Foreskin keratinocyte (primary cell): ENCODE measurements at places on chromosomes 12 and 14. TPM values are rescaled to one million over a fixed set of nuclear protein-coding genes. Genes with fewer than 3 reads are reported as not detected.

DNA sequence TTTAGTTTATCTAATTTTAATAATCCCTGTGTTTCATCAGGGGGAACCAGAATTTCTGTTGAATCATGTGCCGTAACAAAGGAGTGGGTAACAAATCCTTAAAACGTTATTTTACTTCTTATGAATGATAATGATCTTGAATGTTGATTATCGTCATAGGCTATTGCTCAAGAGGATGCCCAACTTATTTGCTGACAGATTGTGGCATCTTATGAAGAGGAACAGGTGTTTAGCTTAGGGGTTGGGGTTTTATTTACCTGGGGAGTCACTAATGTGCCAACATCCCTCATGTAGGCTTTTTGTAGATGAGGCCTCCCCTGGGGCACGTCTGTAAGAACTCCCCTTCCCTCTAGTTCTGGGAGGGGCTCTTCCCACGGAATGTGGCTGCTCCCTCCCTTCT, 32.4 kb upstream of the TMX1 start:
- no peak for DNase-seq

DNA sequence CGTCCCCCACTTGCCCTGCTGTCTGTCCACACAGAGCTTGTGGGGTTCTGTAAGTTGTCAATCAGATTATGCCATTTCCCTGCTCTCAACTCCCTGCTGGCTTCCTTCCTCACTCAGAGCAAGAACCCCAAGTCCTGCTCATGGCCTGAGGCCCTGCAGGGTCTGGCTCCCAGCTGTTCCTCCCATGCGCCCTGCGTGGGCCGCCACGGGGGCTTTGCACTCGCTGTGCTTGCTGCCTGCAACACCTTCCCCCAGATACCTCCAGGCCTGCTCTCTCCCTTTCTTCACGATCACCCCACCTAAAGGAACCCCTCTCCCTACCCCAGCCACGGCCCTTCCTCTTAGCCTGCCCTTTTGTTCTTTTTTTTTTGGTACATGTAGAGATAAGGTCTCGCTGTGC, 234.6 kb downstream of the AACS start:
- no peak for DNase-seq

DNA sequence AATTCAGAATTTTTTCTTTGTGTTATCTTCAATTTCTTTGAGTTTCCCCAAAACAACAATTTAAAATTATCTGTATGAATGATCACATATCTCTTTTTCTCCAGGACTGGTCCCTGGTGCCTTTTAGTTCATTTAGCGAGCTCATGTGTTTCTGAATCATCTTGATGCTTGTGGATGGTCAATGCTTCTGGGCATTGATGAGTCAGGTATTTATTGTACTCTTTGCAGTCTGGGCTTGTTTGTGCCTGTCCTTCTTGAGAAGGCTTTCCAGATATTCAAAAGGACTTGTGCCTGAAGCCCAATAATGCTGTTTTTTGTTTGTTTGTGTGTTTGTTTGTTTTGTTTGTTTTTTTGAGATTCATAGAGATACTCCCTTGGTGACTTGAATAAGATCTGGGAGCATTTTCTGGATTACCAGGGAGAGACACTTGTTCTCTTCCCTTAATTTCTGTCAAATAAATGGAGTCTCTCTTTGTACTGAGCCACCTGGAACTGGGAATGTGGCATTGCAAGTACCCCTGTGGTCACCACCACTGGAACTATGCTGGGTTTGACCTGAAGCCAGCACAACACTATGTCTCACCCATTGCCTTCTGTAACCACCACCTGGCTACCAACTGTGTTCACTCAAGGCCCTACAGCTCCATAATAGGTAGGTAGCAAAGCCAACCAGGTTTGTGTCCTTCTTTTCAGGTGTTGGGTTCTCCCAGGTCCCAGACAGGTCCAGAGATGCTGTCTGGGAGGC, 56.3 kb downstream of the SLC6A15 start:
- peak; percentile 73 for DNase-seq

DNA sequence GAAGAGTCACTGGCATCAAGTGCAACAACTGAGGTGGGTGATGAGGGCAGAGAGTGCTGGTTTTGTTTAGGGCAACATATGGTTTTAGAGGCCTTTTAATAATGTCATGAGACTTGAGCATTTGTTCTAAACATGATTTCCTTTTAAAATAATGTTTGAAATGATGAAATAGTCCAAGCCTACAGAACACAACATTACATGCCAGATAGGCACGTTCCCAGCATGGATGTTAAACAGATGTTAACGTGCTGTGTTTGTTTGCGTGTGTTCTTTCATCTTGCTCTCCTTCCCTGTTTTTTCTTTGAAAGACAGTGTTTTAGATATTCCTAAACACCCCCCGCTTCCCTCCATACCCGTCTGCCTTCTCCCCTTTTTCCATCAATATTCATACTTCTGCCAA, 82.3 kb downstream of the RGS6 start:
- no peak for DNase-seq

DNA sequence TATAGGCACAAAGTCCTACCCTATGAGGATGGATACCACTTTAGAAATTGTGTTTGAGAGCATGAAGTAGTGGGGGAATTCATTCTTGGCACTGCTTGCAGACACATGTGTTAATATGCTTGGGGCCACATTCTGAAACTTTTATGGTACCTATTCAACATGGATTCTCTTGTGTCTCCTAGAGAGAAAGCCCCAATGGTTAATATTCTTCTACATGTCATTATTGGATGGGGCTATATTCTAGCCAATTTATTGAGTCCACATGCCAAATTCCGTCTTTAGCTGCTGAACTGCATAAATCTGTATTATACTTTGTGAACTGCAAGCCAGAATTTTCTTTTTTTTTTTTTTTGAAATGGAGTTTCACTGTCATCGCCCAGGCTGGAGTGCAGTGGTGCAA, 140.0 kb downstream of the KICS2 start:
- DNase-seq = no peak

WASHC4 gene
- total RNA-seq = 41.7 and 42.5 TPM in 2 replicates

MANSC1 gene
- 3.8 and 4.8 TPM in 2 replicates for total RNA-seq

DNA sequence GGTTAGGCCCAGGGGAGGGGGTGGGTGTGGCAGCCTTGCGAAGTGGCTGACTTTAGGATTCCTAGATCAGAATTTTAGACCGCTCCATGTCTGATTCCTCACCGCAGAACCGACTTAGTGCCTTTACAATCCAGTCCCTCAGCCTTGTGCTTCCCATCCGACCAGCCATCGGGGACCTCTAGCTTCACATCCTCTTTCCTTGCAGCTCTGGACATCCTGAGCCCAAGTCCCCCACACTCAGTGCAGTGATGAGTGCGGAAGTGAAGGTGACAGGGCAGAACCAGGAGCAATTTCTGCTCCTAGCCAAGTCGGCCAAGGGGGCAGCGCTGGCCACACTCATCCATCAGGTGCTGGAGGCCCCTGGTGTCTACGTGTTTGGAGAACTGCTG, 557 bp downstream of the COPS7A start:
- DNase-seq = no peak

EPYC gene
- not detected in 2 replicates for total RNA-seq

GON7 gene
- 12.1 and 12.9 TPM in 2 replicates for total RNA-seq

MYH6 gene
- total RNA-seq = not detected in 2 replicates

DNA sequence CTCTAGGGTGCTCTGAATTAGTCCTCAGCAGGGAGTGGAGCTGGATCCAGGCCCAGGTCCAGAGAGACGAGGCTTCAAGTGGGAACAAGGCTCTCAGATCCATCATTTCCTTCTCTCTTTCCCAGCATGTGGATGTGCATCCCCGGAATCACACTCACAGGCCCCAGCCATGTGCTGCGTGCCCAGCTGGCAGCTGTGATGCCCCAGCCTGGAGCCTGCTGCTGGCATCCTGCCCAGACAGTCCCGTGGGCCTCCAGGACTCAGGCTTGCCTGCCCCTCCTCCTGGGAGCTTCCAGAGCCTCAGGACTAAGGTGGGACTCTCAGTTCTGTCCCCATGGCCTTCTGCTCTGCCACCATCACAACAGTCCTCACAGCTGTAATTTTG, 6.2 kb upstream of the KRT84 start:
- no peak for DNase-seq

- peak; percentile 76 for DNase-seq
These were observed at the start of gene DPF3 for GRCh38 chr14:72893636-72894322. TSS of gene DPF3 (minus strand) at chr14:72894101. CDS start at chr14:72894088, 13 bp downstream.

DNA sequence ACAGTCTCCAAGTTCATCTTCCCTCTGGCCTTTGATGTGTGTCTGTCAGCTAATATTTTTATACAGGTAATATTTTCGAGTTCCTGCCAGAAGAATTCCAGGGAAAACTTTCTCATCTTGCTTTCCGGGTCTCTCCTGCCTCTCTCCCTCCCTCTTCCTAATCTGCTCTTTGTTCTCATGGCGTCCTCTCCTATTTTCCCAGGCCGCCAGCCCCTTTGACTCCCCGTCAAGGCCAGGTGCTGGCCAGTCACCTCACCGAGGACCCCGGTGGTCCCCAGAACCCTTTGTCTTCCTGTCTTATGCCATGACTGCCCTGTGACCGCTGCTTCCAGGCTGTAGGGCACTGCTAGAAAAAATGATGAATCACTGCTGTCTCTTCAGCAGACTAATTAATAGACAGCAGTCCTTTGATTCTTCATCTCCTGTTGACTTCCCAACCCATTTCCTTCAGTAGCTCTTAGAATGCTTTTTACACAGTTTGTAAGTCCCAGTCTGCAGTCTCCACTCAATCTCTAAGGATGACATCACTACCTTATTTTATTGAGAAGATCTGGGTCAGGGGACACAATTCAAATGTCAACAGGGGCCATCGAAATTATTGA, 40.7 kb downstream of the PPFIBP1 start:
- DNase-seq = no peak

GRCh38 chr12:14418451-14418890, 53.0 kb downstream of the ATF7IP start:
- DNase-seq = peak; percentile 53

DNA sequence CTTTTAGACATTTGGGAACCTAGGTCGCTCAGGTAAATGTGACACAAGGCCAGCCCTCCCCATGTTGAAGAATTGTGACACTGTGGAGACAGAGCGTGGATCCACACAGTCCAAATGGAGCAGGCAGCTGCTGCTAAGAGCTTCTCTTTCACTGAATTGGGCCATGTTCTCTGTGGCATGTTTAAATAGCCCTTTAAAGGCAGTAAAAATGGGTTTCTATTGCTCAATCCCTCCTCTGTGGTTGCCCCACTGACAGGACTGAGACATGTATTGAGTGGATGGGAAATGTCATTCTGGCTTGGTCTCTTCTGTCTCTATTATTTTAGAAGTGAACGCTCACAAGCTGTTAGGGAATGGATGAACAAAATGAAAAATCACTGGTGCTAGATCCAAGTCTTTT, 84.0 kb upstream of the PRICKLE1 start:
- DNase-seq = no peak

GSG1 gene
- total RNA-seq = not detected in 2 replicates

GRCh38 chr12:55673638-55674037, 34.1 kb downstream of the ITGA7 start:
- no peak for DNase-seq

B4GALNT3 gene
- total RNA-seq = 7.3 and 7.7 TPM in 2 replicates

GRCh38 chr12:18492372-18493025, 231.2 kb downstream of the PIK3C2G start:
- DNase-seq = peak; percentile 46

GPX2 gene
- total RNA-seq = 2.5 and 5.4 TPM in 2 replicates

DNA sequence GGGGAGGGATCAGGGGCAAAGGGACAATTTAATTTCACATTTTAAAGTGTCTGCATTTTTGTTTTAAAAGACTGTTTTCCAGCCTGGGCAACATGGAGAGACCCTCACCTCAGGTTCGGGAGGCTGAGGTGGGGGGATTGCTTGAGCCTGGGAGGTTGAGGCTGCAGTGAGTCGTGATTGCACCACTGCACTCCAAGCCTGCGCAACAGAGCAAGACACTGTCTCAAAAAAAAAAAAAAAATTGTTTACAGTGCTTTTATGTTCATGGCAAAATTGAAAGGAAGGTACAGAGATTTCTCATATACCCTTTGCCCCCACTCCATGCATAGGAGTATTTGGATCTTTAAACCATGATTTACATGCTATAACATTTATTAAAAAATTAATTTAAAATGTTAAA, 16.4 kb upstream of the HVCN1 start:
- no peak for DNase-seq

- DNase-seq = no peak
These were observed at the start of gene SIX6 for GRCh38 chr14:60508707-60509437. TSS of gene SIX6 (plus strand) at chr14:60509146. CDS start at chr14:60509399, 253 bp downstream.

GRCh38 chr14:103732868-103733620, 17.4 kb downstream of the ZFYVE21 start:
- no peak for DNase-seq

GRCh38 chr12:29750131-29750927, 33.4 kb downstream of the TMTC1 start:
- DNase-seq = no peak

OASL gene
- 3.7 and 5.5 TPM in 2 replicates for total RNA-seq

- peak; percentile 32 for DNase-seq
These were observed 556 bp downstream of the MTHFD1 start for GRCh38 chr14:64388533-64389285.

DNA sequence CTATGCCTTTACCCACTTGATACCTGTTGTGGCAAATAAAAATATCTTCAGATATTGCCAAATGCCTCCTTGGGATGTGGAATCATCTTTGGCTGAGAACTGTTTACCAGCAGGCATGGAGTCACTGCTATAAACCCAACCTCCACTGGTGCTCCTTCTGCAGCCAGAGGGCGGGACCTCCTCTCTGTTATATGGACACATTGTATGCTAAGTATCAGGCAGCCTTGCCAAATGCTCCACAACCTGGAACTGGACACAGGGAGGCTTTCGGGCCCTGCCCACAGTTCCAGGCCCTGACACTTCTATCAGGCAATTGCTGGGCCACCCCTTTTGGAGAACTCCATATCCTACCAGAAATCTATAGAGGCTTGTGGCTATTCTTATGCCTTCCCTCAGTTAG, 201.0 kb downstream of the TMX1 start:
- DNase-seq = no peak

ABCC9 gene
- 0.03 and 0.04 TPM in 2 replicates for total RNA-seq

SLC6A15 gene
- total RNA-seq = 29.6 and 38.8 TPM in 2 replicates

IL22 gene
- not detected in 2 replicates for total RNA-seq

- no peak for DNase-seq
These were observed 28.3 kb downstream of the FRMD6 start for GRCh38 chr14:51680031-51680430.

- no peak for DNase-seq
These were observed 224.3 kb downstream of the PELI2 start for GRCh38 chr14:56342494-56342942.

- DNase-seq = peak; percentile 3
These were observed 264.9 kb downstream of the NOVA1 start for GRCh38 chr14:26332966-26333365.

DNA sequence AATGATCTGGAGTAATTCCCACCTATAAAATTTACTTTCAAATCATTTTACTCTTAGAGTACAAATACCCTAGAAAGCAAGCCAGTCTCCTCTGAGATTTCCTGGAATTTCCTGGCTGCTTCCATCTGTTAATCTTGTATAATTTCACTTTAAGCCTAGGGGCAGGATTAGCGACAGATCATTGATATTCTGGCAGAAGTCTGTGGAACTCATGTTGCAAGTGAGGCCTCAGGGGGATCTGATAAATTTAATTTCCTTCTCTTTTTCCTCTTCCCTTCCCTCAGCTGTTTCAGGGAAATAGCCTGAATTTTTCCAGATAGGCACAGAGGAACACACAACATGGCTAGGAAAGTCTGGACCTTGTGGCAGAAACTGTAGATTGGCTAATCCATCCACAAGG, 5.9 kb upstream of the KRT6A start:
- no peak for DNase-seq
